SJSA1 (cell line): ENCODE measurements at places on chromosomes 3 and 15. TPM values are rescaled to one million over a fixed set of nuclear protein-coding genes. Genes with fewer than 3 reads are reported as not detected.

TGM4 gene
- total RNA-seq: 0.05 TPM in 1 of 2 replicates, not detected in the other

GRCh38 chr3:179760944-179761343 lies 108.1 kb downstream of the USP13 start:
- no peaks in the 10 kb centered on the region for H3K27me3 ChIP-seq
- DNase-seq: no peak
- peaks cover 26% of the 10 kb centered on the region for H3K36me3 ChIP-seq
- no peak overlapping the region for H3K27ac ChIP-seq
- H3K4me3 ChIP-seq: no peak overlapping the region

PLA2G4D gene
- total RNA-seq: not detected in 2 replicates

REC114 gene
- total RNA-seq: not detected in 2 replicates

DNA sequence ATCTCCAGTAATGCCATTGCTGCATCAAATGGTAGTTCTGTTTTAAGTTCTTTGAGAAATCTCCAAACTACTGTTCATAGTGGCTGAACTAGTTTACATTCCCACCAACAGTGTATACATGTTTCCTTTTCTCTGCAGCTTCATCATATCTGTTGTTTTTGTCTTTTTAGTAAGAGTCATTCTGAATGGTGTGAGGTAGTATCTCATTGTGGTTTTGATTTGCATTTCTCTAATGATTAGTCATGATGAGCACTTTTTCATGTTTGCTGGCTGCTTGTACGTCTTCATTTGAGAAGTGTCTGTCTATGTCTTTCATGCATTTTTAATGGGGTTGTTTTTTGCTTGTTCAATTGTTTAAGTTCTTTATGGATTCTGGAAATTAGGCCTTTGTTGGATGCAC lies 10.2 kb upstream of the GCSAM start:
- no peak for DNase-seq
- no peaks in the 10 kb centered on the region for H3K27me3 ChIP-seq
- no peak overlapping the region for H3K4me3 ChIP-seq
- no peaks in the 10 kb centered on the region for H3K4me1 ChIP-seq

GRCh38 chr3:11465744-11466616 lies 177.7 kb downstream of the VGLL4 start:
- 0 out of 2 replicates have a peak, but pooled peaks cover 2% of the 10 kb centered on the region for H3K36me3 ChIP-seq
- no peak overlapping the region for H3K27ac ChIP-seq
- no peaks in the 10 kb centered on the region for H3K4me1 ChIP-seq
- DNase-seq: no peak

DNA sequence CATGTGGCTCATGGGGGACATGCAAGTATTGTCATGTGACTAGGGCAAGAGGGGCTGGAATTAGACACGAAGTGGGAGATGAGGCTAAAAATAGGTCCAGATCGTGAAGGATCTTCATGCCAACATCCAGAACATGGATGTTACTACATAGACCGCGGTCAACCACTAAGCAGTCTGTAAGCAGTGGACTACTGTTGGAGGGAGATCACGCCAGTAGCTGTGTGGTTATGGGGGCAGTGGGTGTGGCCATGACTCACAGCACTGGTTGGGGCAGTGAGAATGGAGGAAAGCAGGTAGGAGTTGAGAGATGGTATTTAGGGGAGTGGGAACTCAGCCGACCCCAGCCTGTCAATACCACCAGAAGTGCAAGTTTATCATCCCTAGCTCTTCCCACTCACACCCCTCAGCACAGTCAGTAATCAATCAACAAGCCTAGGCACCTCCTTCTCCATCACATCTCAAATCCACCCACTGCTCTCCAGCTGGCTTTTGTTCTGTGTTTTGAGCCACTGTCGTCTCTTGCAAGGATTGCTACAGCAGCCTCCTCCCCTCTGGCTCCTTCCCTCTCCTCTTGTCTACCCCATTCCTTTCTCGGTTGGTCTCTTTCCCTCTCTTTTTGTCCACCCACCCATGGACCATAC lies 107.2 kb upstream of the ABHD17C start:
- no peak for DNase-seq
- peaks cover 21% of the 10 kb centered on the region for H3K4me1 ChIP-seq
- no peaks in the 10 kb centered on the region for H3K27me3 ChIP-seq
- peak overlapping the region; percentile 59 for H3K27ac ChIP-seq
- no peak overlapping the region for H3K4me3 ChIP-seq

DNA sequence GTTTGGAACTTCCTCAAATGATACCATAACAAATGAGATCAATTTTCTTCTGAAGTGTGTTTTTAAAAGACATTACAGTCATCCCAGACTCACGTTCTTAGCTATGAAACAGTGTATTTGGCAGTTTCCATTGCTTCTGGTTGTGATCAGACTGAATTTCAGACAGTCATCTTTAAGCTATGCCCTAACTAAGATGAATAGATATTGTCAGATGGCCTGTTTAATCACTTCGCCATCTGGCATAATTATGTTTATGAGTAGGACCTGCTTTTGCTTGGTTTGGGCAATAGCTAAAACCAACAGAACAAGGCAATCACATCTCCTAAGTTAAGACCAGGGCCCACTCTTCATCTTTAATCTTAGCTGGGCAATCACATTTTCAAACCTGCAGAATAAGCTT lies 313.1 kb downstream of the SV2B start:
- no peak overlapping the region for H3K27ac ChIP-seq
- H3K27me3 ChIP-seq: no peaks in the 10 kb centered on the region
- H3K36me3 ChIP-seq: no peaks in the 10 kb centered on the region
- DNase-seq: no peak
- H3K4me1 ChIP-seq: no peaks in the 10 kb centered on the region

DNA sequence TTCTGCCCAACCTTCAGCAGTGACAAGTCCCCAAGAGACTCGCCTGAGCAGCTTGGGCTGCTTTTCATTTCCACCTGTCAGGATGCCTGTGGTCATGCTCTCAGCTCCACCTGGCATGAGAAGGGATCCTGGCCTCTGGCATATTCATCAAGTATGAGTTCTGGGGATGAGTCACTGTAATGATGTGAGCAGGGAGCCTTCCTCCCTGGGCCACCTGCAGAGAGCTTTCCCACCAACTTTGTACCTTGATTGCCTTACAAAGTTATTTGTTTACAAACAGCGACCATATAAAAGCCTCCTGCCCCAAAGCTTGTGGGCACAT lies 3.5 kb downstream of the MYD88 start:
- no peak overlapping the region for H3K27ac ChIP-seq
- H3K4me1 ChIP-seq: peaks cover 20% of the 10 kb centered on the region
- H3K36me3 ChIP-seq: peaks cover 16% of the 10 kb centered on the region
- H3K27me3 ChIP-seq: no peaks in the 10 kb centered on the region

DNA sequence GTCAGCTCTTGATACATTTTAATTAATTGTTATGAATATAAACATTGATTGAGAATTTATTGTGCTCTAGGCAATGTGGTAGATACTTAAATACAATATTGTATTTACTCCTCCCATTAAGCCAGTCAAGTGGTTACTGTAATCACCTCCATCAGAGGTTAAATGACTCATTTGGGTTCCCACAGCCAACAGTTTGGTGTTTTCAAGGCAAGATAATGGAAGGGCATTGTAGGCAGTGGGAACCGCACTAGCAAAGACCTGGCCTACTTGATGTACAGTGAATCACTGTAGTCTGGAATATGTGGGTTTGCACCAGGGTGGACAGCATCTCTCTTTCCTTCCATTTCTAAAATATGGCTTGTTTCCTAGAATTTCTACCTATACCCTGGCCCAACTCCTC lies 127.4 kb downstream of the EDEM1 start:
- no peaks in the 10 kb centered on the region for H3K36me3 ChIP-seq
- H3K27ac ChIP-seq: no peak overlapping the region
- H3K4me3 ChIP-seq: no peak overlapping the region
- 0 out of 2 replicates have a peak, but pooled peaks cover 5% of the 10 kb centered on the region for H3K4me1 ChIP-seq

MYZAP gene
- 0.72 TPM in 1 of 2 replicates, not detected in the other for total RNA-seq

GRCh38 chr15:55770806-55771205 lies 27.9 kb upstream of the PRTG start:
- no peak for DNase-seq
- H3K36me3 ChIP-seq: no peaks in the 10 kb centered on the region
- no peaks in the 10 kb centered on the region for H3K4me1 ChIP-seq
- no peak overlapping the region for H3K4me3 ChIP-seq
- no peak overlapping the region for H3K27ac ChIP-seq

- H3K27me3 ChIP-seq: no peaks in the 10 kb centered on the region
- H3K4me1 ChIP-seq: no peaks in the 10 kb centered on the region
- H3K4me3 ChIP-seq: no peak overlapping the region
- H3K27ac ChIP-seq: no peak overlapping the region
- DNase-seq: peak; percentile 5
- H3K36me3 ChIP-seq: no peaks in the 10 kb centered on the region
Measured at GRCh38 chr15:95024351-95024750, 793.0 kb downstream of the MCTP2 start.

- H3K4me3 ChIP-seq: no peak overlapping the region
- H3K36me3 ChIP-seq: no peaks in the 10 kb centered on the region
- DNase-seq: no peak
- peaks cover 33% of the 10 kb centered on the region for H3K4me1 ChIP-seq
Measured at GRCh38 chr3:120853416-120853815, 54.6 kb upstream of the STXBP5L start.

DNA sequence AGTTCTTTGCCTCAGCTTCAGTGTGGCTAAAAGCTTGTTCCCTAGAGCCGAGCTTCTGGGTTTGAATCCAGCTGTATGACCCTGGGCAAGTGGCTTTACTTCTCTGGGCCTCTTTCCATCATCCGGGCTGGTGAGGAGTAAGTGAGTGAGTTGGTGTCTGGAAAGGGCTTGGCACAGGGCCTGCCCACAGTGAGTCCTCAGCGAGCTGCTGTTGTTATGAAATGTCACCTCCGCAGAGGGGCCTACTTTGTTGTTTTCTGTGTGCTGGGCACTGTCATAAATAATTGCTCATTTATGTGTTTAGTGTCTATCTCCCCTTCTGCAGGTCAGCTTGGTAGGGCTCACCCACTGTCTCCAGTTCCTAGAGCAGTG lies 31.7 kb downstream of the SLC6A6 start:
- DNase-seq: no peak
- no peaks in the 10 kb centered on the region for H3K27me3 ChIP-seq
- peaks cover 55% of the 10 kb centered on the region for H3K4me1 ChIP-seq
- H3K36me3 ChIP-seq: peaks cover 34% of the 10 kb centered on the region

DNA sequence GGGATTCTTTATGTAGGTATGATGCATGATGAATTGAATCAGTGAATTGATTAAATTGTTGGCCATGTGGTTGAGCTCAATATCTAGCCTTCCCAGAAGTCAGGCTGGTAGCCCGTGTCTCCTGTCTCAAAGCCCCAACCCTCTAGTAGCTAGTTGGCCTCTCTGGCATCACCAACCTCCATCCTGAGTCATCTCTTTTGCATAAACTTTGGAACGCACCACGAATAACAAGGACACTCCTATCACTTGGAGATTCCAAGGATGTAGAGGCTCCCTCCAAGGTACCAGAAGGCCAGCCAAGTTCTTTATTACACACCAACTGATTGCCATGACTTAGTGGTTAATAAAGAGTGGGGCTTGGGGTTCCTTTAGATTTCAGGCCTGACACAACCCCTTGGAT lies 148.4 kb downstream of the APBA2 start:
- H3K4me1 ChIP-seq: peaks cover 11% of the 10 kb centered on the region
- H3K27ac ChIP-seq: no peak overlapping the region
- H3K4me3 ChIP-seq: no peak overlapping the region
- no peak for DNase-seq

GRCh38 chr3:57942872-57943283 lies 65.3 kb upstream of the FLNB start:
- no peak for DNase-seq
- no peak overlapping the region for H3K27ac ChIP-seq
- no peak overlapping the region for H3K4me3 ChIP-seq
- H3K36me3 ChIP-seq: no peaks in the 10 kb centered on the region
- H3K27me3 ChIP-seq: no peaks in the 10 kb centered on the region
- H3K4me1 ChIP-seq: no peaks in the 10 kb centered on the region

CLDN16 gene
- total RNA-seq: 0.08 TPM in 1 of 2 replicates, not detected in the other

- no peak for DNase-seq
- peak overlapping the region; percentile 72 for H3K4me3 ChIP-seq
- H3K4me1 ChIP-seq: peaks cover 34% of the 10 kb centered on the region
- peak overlapping the region; percentile 95 for H3K27ac ChIP-seq
- no peaks in the 10 kb centered on the region for H3K27me3 ChIP-seq
Measured at GRCh38 chr3:48086705-48087104, 70.5 kb upstream of the MAP4 start.

DNA sequence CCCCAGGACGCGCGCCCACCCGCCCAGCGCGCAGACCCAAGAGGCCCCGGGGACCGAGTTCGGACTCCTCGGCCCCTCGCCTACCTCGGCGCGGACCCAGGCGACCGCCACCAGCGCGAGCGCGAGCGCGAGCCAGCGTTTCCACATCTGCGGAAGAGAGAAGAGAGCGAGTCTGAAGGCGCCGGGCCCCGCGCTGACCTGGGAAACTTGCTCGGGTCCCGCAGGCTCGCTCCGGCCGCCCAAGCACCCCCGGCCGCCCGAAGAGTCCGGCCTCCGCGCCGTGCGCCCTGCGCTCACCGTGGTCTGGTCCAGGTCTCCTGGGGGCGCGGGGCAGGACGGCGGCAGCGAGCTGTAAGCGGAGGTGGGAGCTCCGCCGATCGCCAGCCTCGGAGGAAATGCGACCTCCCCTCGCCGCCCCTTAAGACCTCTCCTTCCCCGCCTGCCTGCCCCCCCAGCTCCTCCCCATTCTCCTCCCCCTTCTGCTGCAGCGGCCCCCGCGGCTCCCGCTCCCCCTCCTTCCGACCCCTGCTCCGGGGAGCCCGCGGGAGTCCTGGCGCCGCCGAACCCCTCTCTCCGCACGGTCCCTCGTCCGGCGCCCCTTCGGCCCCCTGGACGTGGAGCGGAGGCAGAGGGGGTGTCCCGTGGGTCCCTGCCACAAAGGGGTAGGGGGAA lies at the start of gene FSTL1:
Gene FSTL1, minus strand, starts transcription at position 393 of the 672 bp plus-strand sequence. Its CDS starts 246 bp downstream, at position 147.
- peak within 1 kb of the TSS; percentile 98 for H3K27ac ChIP-seq
- peaks cover 84% of the 10 kb centered on the region for H3K36me3 ChIP-seq
- peak; percentile 72 for DNase-seq

DNA sequence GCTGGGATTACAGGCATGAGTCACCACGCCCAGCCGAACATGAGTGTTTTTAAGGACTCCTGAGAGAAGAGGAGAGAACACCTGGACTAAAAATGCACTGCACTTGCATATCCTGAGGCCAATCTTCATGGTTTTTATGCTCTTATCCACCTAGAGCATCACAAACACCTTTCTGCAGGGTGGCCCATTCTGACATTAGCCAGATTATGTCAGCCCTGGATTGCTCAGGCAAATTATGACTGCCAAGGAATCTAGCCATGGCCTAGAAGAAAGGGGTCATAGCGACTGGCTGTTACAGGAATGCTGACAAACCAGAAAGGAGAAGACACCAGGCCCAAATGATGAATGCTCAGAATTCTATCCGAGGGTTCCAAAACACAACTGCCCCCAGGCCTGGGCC lies 40.9 kb upstream of the HERC1 start:
- DNase-seq: no peak
- no peaks in the 10 kb centered on the region for H3K27me3 ChIP-seq
- no peaks in the 10 kb centered on the region for H3K36me3 ChIP-seq
- H3K27ac ChIP-seq: no peak overlapping the region

ZBTB20 gene
- 8.3 and 18.2 TPM in 2 replicates for total RNA-seq

APBA2 gene
- total RNA-seq: 51.9 and 53.3 TPM in 2 replicates

GRCh38 chr3:113148284-113148683 lies 63.1 kb upstream of the BOC start:
- no peaks in the 10 kb centered on the region for H3K27me3 ChIP-seq
- H3K4me1 ChIP-seq: no peaks in the 10 kb centered on the region
- H3K27ac ChIP-seq: no peak overlapping the region

GRCh38 chr3:19159966-19160635 lies 11.8 kb downstream of the KCNH8 start:
- H3K4me1 ChIP-seq: no peaks in the 10 kb centered on the region
- no peak overlapping the region for H3K4me3 ChIP-seq
- DNase-seq: no peak
- H3K27me3 ChIP-seq: no peaks in the 10 kb centered on the region; the same call in 1 of the 2 replicates

SNTN gene
- not detected in 2 replicates for total RNA-seq

- no peaks in the 10 kb centered on the region for H3K27me3 ChIP-seq
- DNase-seq: no peak
- peak overlapping the region; percentile 59 for H3K4me3 ChIP-seq
- peak overlapping the region; percentile 59 for H3K27ac ChIP-seq
Measured at GRCh38 chr3:138593488-138594149, 441 bp downstream of the CEP70 start.
